ENCODE measurements at places on chromosomes 12 and 14.
A peak's percentile ranks its signal among the peaks of the same experiment; 100 is the strongest.

GRCh38 chr14:23829736-23830471 is 123.7 kb upstream of the DHRS4 start:
- peak; percentile 93 for DNase-seq

GRCh38 chr14:33720284-33720787 is 230.5 kb downstream of the EGLN3 start:
- no peak for DNase-seq

- no peak for DNase-seq
Observed at GRCh38 chr14:82398256-82398655, 864.6 kb upstream of the SEL1L start.

DNA sequence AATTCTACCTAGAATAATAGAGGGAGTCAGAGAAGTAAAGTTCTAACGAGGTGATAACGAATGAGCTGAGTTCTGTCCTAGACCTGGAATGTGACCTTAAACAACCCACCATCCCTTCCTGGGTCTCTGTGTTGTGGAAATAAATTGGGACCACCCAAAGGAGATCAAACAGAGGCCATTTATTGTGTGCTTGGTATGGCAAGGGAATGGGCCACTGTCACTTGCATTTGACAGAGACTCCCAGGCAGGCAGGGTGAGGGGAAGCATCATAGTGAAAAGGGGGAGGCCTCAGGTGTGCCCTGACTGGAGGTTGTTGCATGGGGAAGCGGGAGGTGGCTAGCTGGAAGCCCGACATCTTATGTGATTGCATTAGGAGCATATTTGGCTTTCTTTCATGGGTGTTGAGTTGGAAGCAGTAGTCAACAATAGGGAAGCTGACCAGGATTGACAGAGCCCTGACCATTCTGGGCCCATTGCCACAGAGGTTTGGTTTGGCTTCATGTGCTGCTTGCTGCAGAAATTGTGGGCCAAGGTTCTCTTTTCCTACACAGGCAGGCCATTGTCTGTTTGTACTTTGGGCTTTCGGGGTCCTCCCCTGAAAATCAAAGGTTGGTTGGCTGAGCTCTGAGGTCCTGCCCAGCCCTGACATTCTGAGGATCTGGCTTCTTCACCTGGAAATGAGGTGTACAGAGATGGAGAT is 17.6 kb upstream of the FAM181A start:
- DNase-seq, result no peak

GRCh38 chr12:130236446-130236845 is 74.2 kb downstream of the FZD10 start:
- no peak for DNase-seq

DNA sequence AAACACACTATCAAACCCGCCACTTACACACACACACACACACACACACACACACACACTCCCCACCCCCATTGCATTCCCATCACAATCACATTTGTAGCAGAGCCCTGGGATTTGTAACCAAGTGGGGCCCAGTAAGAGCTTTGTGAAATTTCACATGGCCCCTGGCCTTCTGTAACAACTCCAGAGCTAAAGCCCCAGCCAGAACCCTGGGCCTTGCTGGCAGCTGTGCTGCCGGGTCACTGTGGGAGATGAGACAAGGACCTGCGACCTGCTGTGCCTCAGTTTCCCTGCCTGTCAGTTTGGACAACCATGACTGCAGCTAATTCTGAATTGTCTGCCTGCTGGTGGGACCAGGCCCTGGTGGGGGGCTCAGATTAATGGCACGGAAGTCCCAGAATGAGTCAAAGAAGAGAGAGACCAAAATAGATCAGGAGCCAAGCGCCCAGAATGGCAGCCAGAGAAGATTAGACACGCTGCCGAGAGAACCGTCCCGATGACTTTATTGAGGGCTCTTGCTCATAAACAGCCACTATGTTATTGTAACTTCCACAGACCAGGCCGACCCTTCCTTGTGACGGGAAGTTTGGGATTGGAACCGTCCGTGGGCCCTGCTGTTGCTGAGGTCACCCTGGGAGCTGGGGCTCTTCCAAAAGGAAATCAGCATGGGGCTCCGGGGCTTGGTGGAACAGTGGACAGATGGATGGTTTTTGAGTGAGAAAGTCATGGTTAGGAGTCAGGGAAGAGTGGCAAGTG is 123.1 kb downstream of the ZFP36L1 start:
- peak; percentile 53 for DNase-seq

DNA sequence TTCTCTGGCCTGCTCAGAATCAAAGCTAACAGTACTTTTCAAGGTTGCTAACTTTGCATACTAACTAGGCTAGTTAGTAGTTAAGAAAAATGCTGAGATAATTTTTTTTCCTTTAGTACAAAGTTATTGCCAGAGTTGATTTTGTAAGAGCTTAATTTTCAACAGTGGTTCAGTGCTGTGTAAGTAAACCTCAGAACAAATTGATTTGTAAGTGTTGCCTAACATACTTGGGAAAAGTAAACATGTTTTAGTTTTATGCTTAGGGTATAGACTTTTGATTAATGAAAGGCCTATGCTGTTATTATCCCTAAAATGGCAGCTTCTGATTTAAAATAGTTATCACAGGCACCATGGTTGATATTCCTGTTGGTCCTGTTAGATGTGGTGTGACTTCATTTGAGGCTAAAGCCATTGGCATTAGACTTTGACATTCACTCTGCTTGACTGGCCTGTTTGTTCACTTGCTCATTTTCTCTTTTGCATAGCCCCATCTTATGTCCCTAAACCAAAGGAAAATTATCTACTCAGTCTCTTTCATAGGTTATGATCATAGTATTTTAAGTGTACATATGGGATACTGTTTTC is 5.2 kb downstream of the CMAS start:
- no peak for DNase-seq

- DNase-seq, result no peak
Observed at GRCh38 chr14:55698051-55698450, 118.0 kb downstream of the KTN1 start.

Measured in astrocyte of the spinal cord (primary cell).